ENCODE measurements at places on chromosomes 13 and 19.
A peak's percentile ranks its signal among the peaks of the same experiment; 100 is the strongest.

DNA sequence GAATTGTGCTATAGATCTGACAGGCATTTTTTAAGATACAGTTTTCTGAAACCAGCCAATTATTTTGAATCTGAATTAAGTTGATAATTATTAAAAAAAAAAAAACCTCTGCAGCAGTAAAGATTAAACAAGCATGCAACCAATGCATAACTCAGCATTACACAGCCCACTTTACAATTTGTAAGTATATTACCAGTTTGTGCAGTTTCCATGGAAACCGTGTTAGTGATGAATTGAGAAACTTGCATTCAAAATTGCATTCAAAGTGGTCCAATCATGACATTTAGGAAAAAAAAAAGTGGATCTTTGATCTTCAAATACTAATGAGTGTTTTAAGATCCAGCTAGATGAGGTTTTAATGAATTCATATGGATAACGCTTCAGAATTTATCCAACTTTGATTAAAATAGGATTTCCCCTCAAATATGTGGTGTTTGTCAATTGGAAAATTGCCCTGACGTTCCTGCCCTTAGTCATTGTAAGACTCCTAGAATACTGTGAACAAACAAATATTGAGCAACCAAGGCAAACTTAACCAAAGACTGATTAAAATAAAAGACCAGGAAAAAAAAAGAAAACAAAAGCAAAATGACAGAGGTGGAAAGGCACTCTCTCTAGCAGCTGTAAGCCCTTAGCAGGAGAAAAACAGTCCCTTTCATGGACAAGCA is 314.8 kb upstream of the MAB21L1 start:
- no peak for DNase-seq

DNA sequence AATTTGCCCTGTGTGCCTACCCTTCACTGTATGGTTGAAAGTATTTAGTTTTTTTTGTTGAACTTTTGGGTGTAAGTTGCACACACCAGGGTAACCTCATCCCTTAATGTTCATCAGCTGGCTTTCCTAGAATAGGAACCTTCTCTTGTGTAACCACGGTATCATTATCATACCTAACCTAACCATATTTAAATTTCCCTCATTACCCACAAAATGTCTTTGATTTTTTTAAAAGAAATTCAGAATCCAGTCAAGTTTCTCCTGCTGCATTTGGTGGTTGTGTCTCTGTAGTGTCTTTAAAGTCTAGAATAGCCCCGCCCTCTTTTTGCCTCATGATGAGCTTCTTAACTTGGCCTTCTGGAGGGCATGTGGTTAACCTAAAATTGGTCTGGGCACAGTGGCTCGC is 80.3 kb downstream of the RYR1 start:
- no peak for DNase-seq

GRCh38 chr19:1237027-1237659 is 662 bp downstream of the CBARP start:
- DNase-seq, result no peak

- DNase-seq, result no peak
Observed at GRCh38 chr13:100767192-100767591, 92.6 kb upstream of the TMTC4 start.

- no peak for DNase-seq
Observed at GRCh38 chr19:2223959-2224358, 12.2 kb downstream of the PLEKHJ1 start.

GRCh38 chr13:33017323-33017929 is 1.2 kb downstream of the KL start:
- DNase-seq, result no peak

DNA sequence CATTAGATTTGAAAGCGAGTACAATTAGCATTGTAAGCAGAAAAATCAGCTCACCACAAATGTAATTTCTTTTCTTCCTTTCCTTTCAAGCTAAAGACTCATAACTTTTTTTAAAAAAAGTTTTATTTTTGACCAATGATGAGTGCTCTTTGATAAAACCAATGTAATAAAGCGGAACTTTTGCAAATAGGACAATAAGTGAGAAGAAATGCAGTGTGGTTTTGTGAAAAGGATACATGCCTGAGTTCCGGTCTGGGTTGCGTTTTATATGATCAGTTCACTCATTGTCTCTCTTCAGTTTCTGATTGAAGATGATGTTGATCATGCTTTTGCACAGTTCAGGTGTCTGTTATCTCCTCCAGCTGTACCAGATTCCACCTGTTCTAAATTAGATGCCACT is 274.4 kb downstream of the KLF12 start:
- no peak for DNase-seq

- no peak for DNase-seq
Observed at GRCh38 chr13:78638216-78638615, 20.7 kb downstream of the OBI1 start.

- no peak for DNase-seq
Observed at GRCh38 chr13:113591750-113592149, 7.2 kb downstream of the TFDP1 start.

DNA sequence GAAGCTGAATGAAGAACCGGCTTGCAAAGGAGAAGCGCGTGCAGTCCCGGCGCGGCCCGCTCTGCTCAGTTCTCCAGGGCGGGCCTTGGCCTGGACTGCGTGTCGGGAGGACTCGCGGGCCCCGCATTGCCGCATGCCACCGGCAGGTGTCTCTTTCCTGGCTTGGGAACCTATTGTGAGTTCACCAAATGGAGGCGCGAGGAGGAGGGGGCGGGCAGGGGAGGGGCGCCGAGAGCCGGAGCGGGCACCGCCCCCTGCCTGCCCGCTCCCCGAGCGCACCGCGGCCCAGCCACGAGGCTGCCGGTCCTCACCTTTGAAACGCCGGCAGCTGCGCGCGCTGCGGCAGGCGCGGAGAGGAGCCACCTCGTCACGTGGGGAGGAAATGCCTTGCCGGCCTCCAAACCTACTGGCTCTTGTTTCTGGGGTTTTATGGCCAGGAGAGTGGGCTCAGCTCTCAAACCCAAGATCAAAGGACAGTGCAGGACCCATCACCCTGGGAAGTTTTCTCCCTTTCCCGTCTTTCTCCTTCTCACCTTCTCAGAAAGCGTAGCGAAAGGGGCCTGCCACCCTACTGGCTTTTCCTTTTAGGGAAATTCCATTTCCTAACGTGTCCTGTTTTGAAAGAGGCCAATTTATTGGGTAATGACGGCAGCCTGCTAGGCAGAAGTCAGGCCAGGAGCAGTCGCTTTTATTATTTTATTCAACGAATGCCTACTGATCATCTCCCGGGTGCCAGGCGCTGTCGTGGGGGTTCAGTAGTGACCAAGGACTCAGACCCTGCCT is 13.8 kb upstream of the UBE2L5 start:
- peak; percentile 90 for DNase-seq

- DNase-seq, result no peak
Observed at GRCh38 chr13:105587786-105588185, 947.7 kb downstream of the EFNB2 start.

GRCh38 chr13:38386421-38386820 is 36.8 kb downstream of the UFM1 start:
- no peak for DNase-seq

DNA sequence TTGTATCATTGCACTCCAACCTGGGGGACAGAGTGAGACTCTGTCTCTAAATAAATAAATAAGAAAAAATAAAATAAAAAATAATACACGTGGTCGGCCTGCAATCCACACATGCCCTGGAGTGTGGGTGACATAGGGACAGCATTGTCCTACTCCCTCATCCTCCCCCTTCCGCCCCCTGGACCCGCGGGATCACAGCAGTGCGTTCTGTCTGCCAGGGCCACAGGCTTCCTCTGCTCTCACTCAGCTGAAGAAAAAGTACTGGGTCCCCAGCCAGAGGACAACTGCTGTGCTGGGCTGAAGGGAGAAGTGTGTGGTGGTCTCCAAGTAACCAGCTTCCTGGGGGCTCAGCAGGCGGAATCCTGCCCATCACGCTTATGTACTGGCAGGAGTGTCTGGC is 6.3 kb downstream of the BCAT2 start:
- DNase-seq, result no peak

Measured in stimulated activated CD4-positive, alpha-beta T cell treated with anti-CD3 and anti-CD28 coated beads, TNF-alpha, amount 100 ng/mL, for 48 hours (primary cell).